ENCODE measurements at places on chromosomes 1 and 21.
A peak's percentile ranks its signal among the peaks of the same experiment; 100 is the strongest.

- DNase-seq, result peak; percentile 5
- no peaks in the 10 kb centered on the region for H3K36me3 ChIP-seq
- H3K27ac ChIP-seq, result no peak overlapping the region
- no peak overlapping the region for H3K4me3 ChIP-seq
- H3K4me1 ChIP-seq, result no peaks in the 10 kb centered on the region
Measured at GRCh38 chr1:2921970-2922686, 99.1 kb upstream of the ACTRT2 start.

DNA sequence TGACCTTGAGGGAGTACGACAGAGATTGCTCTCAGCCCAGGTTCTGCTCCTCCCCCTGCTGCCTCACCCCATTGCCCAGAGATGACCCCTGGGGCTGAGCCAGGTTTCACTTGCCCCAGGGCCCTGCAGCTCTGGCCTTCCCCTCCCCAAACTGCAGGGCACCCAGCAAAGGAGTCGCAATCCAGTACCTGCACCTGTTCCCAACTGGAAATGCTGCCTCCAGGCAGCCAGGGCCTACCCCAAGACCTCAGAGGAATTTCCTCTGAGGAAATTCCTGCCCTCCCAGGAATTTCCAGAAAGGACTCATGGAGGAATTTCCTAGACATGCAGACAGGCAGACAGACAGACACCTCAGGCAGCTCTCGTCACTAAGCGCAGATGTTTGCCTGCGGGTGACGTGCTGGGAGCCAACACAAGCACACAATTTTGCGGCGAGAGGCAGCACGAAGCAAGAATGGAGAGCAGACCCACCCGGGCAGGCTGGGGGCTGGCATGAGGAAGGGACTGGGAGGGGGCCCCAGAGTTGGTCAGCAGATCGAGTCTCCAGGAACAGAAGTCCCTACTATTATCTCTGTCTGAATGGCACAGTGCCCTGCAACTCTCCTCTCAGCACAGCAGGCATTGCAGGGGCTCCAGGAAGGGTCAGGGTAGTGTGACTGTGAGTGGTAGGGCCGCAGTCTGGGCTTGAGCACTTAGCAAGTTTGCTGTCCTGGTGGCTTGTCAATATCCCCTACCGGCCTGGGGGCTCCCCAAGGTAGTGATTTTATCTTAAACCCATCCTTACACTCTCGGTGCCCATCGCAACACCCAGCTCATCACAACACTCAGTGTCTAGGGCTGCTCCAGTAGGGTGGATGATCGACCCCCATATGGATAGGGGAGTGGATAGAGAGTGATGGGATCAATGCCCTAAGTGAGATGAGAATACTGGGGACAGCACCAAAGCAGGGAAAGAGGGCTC, 2.9 kb upstream of the EFNA1 start:
- no peak for DNase-seq
- peaks cover 2% of the 10 kb centered on the region for H3K36me3 ChIP-seq
- no peak overlapping the region for H3K27ac ChIP-seq
- peaks cover 56% of the 10 kb centered on the region for H3K27me3 ChIP-seq

- no peak overlapping the region for H3K4me3 ChIP-seq
- no peak for DNase-seq
- H3K27me3 ChIP-seq, result peaks cover 2% of the 10 kb centered on the region
Measured at GRCh38 chr21:14678973-14679574, 133.0 kb upstream of the SAMSN1 start.

GRCh38 chr21:33039536-33039935, 13.8 kb downstream of the OLIG2 start:
- no peak overlapping the region for H3K27ac ChIP-seq
- H3K27me3 ChIP-seq, result peaks cover 27% of the 10 kb centered on the region
- H3K4me1 ChIP-seq, result peaks cover 8% of the 10 kb centered on the region

DNA sequence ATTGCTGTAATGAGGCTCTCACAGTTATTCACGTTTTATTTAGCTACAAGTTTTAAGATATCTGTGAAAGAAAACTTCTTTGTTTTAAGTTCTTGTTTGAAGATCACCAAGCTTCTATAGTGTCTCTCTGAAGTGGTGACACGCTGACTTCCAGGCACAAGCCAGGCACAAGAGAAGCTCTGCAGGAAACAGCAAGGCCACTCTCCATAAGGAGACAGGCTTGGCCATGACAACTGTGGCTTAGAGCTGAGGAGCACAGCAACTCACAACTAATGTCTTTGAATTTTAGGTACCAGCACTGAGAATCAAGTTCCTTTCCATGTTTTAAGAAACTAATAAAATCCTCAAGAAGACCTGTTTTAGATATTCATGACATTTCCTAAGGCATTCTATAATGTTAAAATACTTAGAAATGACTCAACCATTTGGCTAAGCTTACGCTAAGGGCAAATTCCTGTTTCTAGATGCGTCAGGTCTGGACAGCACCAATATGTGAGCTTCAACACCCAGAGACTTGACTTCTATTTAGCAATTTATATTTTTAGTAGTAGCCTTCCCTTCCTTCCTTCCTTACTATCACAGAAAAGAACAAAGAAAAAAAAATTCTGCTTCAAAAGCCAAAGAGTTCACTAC, 40.2 kb downstream of the APP start:
- peaks cover 2% of the 10 kb centered on the region for H3K36me3 ChIP-seq
- no peak overlapping the region for H3K4me3 ChIP-seq
- H3K27ac ChIP-seq, result no peak overlapping the region
- no peaks in the 10 kb centered on the region for H3K4me1 ChIP-seq
- H3K27me3 ChIP-seq, result no peaks in the 10 kb centered on the region
- no peak for DNase-seq

DNA sequence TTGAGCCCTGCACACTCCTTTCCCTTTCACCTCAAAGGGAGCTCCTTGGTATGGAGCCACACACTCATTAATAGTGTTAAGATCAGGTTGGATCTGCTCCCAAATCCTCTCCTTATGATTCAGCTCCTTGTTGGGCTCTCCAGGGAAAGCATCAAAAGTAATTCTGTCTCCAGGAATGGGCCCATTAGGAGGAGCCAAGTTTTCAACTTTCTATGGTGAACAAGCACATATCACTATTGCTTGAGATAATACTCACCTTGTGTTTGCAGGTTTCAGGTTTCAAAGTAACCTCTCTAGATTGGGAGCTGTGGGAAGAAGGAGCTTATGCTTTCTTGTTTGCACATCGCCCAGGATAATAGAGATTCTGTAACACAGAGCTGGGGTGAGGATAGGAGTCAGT, 164.8 kb downstream of the TNFSF18 start:
- no peak overlapping the region for H3K4me3 ChIP-seq
- peaks cover 51% of the 10 kb centered on the region for H3K27me3 ChIP-seq
- no peak for DNase-seq
- H3K27ac ChIP-seq, result no peak overlapping the region
- peaks cover 14% of the 10 kb centered on the region for H3K4me1 ChIP-seq

- no peak for DNase-seq
- H3K4me1 ChIP-seq, result peaks cover 8% of the 10 kb centered on the region
- no peaks in the 10 kb centered on the region for H3K36me3 ChIP-seq
- H3K4me3 ChIP-seq, result no peak overlapping the region
- H3K27ac ChIP-seq, result no peak overlapping the region
Measured at GRCh38 chr1:180135535-180135934, 19.1 kb upstream of the QSOX1 start.

GRCh38 chr1:94757931-94758330, 62.2 kb upstream of the SLC44A3 start:
- H3K36me3 ChIP-seq, result no peaks in the 10 kb centered on the region
- H3K4me3 ChIP-seq, result no peak overlapping the region
- DNase-seq, result no peak
- no peak overlapping the region for H3K27ac ChIP-seq
- H3K27me3 ChIP-seq, result peaks cover 19% of the 10 kb centered on the region

GRCh38 chr1:111679541-111679940, 59.7 kb downstream of the INKA2 start:
- DNase-seq, result no peak
- H3K27me3 ChIP-seq, result no peaks in the 10 kb centered on the region
- H3K4me3 ChIP-seq, result no peak overlapping the region
- peaks cover 76% of the 10 kb centered on the region for H3K36me3 ChIP-seq

DNA sequence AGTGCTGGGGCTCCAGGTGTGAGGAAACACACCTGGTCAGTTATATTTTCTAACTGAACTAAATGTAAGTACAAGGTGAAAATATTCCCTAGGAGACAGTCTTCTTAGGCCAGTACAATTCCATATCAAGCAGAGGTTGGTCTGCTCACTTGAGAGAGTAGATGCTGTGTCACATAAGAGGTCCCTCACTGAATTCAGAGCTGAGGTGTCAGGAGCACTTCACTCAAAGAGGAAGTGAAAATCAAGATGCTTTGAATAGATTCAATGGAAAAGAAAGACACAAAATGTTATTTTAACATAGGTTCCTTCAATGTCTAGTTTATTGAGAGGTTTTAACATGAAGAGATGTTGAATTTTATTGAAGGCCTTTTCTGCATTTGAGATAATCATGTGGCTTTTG, 4.3 kb upstream of the FCRL3 start:
- no peaks in the 10 kb centered on the region for H3K36me3 ChIP-seq
- no peaks in the 10 kb centered on the region for H3K4me1 ChIP-seq
- no peak overlapping the region for H3K4me3 ChIP-seq
- H3K27ac ChIP-seq, result no peak overlapping the region
- DNase-seq, result no peak

DNA sequence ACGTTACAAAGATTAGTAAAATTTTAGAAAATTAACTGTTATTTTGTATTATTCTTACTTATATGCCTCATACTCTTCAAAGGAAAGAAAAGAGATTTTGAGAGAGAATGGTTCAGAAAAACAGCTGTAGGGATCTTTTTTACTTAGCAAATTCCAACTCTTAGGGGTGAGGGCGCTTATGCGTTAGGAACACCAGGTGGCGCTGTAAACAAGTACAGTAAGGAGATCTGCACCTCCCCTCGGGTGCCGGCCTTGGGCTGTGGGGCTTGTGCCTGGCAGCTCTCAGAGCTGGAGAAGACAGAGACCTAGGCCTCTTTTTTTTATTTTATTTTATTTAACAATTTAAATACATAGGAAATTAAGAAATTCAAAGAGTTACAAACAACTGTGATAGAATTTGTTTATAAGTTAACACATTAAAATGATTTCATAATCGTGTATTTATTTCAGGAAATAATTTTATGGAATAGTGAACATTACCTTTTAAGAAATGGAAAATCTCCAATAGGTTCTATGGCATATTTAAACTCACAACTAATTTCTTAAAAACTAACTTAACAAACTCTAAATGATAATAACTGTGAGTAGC, 32.6 kb downstream of the UTP25 start:
- no peaks in the 10 kb centered on the region for H3K4me1 ChIP-seq
- no peaks in the 10 kb centered on the region for H3K36me3 ChIP-seq
- no peak overlapping the region for H3K4me3 ChIP-seq
- DNase-seq, result peak; percentile 50
- H3K27ac ChIP-seq, result no peak overlapping the region
- H3K27me3 ChIP-seq, result peaks cover 18% of the 10 kb centered on the region

DNA sequence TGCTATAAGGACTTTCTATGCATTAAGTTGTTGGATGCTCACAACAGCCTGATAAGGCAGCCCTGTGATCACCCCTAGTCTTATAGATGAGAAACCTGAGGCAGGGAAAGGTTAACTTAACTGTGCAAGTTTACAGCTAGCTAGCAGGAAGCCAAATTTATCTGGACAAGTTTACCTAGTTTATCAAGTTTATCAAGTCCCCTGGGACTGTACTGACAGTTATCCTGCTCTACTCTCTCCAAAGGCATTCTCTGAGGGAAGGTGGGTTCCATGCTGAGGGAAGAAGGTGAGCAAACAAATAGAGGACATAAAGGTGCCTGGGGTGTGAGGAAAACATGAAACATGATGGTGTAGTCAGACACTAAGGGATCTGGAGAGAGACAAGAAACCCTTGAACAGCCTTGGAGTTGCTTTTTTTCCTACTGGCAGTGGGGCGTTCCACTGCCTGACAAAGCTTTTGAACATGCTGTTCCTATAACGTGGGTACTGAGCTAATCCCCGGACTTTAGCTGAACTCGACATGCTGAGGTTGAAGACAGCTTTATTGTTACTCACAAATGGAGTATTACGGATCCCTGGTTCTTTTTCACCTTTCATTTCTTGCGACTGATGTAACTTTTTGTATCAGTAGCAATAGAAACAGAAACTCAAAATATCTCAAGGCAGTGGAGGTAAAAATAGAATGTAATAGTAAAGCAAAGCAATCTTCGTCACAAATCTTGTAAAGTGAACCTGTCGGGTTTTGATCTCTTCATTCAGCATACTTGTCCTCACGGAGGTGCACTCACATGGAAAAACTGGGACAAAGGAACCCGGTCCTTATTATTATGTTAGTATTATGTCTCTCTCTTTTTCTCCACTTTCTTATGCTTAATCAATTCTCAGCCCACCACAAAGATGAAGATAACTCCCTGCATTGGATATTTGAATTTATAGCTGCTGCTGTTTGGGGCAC, 42.4 kb upstream of the ESRRG start:
- H3K36me3 ChIP-seq, result no peaks in the 10 kb centered on the region
- H3K4me3 ChIP-seq, result no peak overlapping the region
- no peak for DNase-seq
- H3K27me3 ChIP-seq, result no peaks in the 10 kb centered on the region
- no peak overlapping the region for H3K27ac ChIP-seq

DNA sequence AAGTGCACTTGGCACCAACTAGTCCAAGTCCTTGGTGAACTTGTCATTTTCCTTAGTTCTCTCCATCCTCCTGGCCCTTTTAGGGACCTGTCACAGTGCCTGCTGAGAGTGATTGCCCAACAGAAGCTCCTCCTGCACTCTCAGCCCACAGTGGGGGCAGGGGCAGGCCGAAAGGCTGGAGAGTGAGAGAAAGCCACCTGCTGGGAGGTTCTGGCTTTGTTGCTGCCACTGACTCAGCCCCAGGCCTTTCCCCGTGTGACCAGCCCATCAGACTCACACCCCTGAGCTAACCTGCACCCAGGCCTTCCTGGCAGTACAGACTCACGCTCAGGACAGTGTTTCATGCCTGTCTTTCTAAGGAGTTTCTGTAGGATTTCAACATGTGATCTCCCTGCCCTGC, 17.1 kb upstream of the PROK1 start:
- DNase-seq, result no peak
- no peaks in the 10 kb centered on the region for H3K36me3 ChIP-seq
- no peaks in the 10 kb centered on the region for H3K4me1 ChIP-seq
- H3K27me3 ChIP-seq, result peaks cover 13% of the 10 kb centered on the region
- H3K27ac ChIP-seq, result no peak overlapping the region

DNA sequence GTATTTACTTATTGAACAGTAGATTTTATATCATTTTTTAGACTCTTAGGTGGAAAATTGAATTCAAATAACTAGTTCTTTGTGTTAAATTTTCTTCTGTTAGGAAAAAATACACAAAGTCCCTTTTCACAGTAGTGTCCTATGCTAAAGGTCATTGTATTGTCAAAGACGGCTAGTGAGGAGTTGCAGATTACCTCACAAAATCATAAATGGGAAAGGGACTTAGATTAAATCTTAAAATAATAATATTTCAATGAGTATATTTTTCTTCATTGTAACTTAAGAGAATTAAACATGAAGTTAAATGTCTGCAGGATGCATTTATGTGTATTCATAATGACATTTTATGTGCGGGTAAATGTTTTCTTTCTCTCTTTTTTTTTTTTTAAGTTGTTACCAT, 32.7 kb downstream of the LYPLAL1 start:
- no peaks in the 10 kb centered on the region for H3K27me3 ChIP-seq
- H3K27ac ChIP-seq, result no peak overlapping the region
- H3K4me3 ChIP-seq, result no peak overlapping the region
